Vagina (tissue), 2 donors: ENCODE measurements at places on chromosomes 12 and 14.

DNA sequence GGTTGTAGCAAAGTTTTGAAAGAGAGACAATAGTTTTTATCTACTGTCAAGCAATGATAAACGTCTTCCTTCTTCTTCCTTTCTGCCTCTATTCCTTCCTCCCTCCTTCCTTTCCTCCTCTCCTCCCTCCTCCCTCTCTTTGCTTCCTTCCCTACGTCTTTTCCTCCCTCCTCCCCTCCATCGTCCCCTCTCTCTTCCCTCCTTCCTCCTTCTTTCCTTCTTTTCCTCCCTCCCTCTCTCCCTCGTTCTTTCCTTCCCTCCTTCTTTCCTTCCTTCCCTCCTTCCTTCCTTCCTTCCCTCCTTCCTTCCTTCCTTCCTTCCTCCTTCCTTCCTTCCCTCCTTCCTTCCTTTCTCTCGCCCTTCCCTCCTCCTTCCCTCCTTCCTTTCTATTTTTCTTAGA lies 82.8 kb upstream of the KCNA1 start:
- no peak for DNase-seq

- DNase-seq = no peak
Measured at GRCh38 chr12:116934908-116935705, 24.4 kb downstream of the FBXW8 start.

DNA sequence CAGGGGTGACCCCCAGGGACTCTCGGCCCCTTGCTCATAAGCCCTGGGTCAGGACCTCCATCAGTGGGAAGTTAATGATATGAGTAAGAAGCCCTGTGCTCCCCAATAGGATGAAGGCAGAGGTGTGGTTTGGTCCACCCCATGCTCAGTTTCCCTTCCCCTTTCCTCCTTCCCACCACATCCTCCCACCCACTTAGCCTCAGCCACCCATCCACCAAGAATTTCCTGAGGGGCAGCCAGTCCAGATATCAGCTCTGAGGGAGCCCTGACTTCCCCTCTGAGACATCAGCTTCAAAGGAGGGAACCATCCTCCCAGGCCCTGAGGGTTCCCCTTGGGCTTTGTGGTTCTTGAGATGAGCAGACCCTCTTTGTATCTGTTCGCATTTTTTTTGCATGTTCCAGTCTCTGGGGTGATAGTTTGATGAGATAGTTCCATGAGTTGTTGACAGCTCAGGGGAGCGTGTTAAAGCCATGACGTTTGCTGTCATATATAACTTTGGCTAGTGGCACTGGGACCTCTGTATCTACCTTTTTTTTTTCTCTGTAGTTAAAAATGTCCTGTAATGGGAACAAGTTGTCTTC lies 71.2 kb downstream of the LGMN start:
- DNase-seq = no peak

DNA sequence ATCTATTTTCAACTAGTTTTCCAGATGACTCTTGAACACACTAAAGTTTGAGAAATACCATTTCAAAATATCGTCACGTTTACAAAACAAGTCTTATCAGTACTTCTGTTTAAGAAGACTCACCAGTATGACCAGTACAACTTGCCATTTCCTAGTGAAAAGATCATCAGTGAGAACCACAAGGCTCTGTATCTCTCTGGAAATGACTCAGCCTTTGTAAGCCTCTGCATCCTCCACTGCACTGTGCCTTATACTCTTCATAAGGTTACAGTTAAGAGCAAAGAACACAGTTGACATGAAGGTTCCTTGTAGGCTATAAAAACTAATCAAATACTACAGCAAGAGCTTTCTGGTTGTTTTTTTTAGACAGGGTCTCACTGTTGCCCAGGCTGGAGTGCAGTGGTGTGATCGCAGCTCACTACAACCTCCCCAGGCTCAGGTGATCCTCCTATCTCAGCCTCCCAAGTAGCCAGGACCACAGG lies 5.7 kb upstream of the VTI1B start:
- DNase-seq = no peak

GRCh38 chr14:101715210-101716076 lies 46.1 kb upstream of the PPP2R5C start:
- DNase-seq = peak; percentile 88

- DNase-seq = no peak
Measured at GRCh38 chr14:91931478-91932088, 15.9 kb downstream of the FBLN5 start.
